ENCODE measurements at places on chromosomes 1 and 21.
A peak's percentile ranks its signal among the peaks of the same experiment; 100 is the strongest.

GRCh38 chr1:24959623-24959975 lies 29.5 kb upstream of the RUNX3 start:
- DNase-seq = no peak

DNA sequence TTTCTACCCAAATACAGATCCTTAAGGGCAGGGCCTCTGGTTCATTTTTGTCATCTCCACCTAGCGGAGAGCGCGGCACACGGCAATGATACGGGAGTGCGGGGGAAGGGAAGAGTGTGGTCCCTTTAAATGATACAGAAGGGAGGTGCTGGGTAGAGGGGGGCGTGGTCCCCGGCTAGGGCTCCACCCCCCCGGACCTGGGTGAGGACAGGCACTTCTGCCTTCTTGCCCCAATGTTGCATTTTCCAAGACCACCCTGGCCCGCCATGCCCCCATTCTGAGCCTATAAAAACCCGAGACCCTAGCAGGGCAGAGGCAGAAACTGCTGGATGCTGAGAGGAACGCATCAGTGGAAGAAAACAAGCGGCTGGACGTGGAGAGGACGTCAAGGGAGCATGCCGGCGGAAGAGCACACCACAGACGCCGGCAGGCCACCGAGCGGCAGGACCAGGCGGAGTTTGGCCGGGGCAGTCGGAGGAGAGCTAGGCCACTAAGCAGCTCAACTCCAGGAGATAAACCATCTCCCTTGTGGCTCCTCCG lies 30.0 kb downstream of the LRRC3 start:
- peak; percentile 14 for DNase-seq

- no peak for DNase-seq
These were observed 3.4 kb downstream of the ABCG1 start for GRCh38 chr21:42222386-42222785.

- DNase-seq = peak; percentile 45
These were observed 2.2 kb downstream of the REG4 start for GRCh38 chr1:119808972-119809550.

DNA sequence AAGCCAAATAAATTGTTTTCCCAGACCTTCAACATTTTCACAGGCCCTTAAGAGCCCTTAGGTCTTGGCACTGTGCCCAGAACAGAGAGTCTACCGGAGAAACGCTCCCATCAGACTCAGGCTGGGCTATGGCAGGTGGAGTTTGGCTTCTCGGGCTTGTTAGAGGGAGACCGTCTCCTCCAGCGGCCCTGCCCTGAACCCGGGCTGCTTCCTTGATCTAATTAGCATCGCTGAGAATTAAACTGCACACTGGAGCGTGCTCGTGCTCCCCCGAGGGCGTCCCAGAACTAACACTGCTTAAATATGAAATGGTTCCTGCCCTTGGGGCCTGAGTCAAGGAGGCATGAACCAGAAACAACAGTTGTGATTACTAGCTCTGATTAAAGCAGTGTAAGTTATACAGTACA lies 634.4 kb downstream of the MATN1 start:
- no peak for DNase-seq

- DNase-seq = no peak
These were observed 299.6 kb downstream of the LMX1A start for GRCh38 chr1:165056914-165057313.

DNA sequence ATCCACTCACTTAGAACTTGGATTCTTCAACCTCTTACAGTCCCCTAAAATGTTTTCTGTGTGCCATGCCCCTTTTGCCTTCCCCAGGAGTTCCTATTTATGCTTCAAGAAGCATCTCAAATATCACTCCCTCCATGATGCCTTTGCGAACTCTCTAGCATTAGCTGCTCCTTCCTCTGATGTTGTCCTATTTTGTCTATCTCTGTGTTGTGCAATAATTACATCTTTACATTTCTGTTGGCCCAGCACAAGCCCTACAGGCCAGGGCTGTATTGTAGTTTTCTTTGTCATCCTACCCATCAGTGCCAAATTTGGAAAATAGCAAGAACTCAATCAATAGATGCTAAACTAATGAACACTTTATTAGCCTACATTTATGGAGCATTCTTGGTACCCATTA lies 125.8 kb downstream of the ST6GALNAC5 start:
- no peak for DNase-seq

GRCh38 chr1:224251741-224252146 lies 68.7 kb downstream of the DEGS1 start:
- DNase-seq = no peak
